ENCODE measurements at places on chromosomes 5 and 9.

DNA sequence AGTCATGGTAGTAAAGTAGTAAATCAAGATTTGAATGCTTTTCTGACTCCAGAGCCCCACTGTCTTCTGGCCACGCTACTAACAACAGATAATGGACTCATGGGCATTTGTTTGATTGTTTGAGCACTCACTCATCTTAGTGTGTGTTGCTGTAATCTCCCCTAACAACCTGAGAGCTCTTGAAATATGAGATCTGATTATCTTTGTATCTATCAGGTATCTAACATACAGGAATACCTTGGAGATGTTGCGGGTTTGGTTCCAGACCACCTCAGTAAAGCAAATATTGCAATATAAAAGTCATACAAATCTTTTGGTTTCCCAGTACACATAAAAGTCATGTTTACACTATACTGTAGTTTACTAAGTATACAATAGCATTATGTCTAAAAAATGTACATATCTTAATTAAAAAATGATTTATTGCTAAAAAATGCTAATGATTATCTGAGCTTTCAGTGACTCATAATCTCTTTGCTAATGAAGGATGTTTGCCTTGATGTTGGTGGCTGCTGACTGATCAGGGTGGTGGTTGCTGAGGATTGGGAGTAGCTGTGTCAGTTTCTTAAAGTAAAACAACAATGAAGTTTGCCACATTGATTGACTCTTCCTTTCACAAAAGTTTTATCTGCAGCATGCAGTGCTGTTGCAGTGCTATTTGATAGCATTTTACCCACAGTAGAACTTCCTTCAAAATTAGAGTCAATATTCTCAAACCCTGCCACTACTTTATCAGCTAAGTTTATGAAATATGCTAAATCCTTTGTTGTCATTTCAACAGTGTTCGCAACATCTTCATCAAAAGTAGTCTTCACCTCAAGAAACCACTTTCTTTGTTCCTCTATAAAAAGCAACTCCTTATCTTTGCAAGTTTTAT, 92.2 kb downstream of the ZNF462 start:
- H3K27me3 ChIP-seq: no peaks in the 10 kb centered on the region
- DNase-seq: no peak
- no peak overlapping the region for H3K4me3 ChIP-seq
- H3K27ac ChIP-seq: no peak overlapping the region

DNA sequence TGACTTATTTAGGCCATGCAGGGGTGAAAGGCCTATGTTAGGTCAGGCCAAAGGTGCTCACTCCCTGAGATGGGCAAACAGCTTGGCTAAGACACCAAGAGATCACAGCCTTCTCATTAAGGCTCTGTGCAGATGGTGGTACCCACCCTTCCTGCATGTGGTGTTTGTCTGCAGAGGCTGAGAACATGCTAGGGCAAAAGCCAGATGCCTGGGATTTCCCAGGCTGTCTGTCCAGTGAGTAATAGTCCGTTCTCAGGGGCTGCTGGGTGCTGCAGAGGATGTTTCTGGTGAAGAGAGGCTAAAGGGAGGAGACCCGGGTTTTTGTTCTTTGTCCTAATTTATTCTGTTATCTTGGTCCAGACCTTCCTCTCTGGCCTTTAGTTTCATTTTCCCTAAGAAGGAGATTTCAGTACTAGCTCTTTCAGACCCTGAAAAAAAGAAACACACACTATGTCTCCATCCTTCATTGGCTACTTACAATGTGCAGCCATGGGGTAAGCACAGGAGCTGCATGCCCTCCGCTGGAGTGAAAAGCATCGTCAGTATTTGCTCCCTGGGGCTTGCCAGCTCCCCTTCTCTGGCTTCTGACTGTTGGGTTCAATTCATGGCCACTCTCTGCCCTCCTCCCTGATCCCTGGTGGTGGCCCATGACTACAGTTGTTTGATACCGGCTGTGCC, 23.4 kb upstream of the GLRA1 start:
- peaks cover 40% of the 10 kb centered on the region for H3K4me1 ChIP-seq
- H3K4me3 ChIP-seq: peak overlapping the region; percentile 16
- no peak overlapping the region for H3K27ac ChIP-seq
- H3K27me3 ChIP-seq: peaks cover 16% of the 10 kb centered on the region
- no peak for DNase-seq
- peaks cover 3% of the 10 kb centered on the region for H3K36me3 ChIP-seq

DNA sequence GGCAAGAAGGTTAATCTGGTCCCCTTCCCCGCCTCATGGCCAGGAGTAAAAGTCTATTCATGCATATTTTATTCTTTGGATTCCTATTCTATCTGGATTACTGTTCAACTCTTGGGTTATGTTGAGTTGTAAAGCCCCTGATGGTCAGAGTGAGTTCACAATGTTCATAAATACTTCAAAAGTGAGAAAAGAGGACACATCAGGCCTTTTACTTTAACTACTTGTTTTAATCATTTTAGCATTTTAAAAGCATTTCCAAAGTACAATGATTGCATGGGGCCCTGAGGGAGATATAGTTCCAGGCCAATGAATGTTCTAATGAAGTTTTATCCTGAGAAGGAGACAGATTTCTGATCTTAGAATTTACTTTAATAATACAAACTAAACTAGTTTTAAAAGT, 93.9 kb downstream of the BOD1 start:
- H3K4me1 ChIP-seq: no peaks in the 10 kb centered on the region
- H3K27ac ChIP-seq: no peak overlapping the region
- H3K27me3 ChIP-seq: peaks cover 3% of the 10 kb centered on the region
- no peak overlapping the region for H3K4me3 ChIP-seq
- no peak for DNase-seq

GRCh38 chr5:162911873-162912272, 525.5 kb upstream of the CCNG1 start:
- H3K27me3 ChIP-seq: no peaks in the 10 kb centered on the region
- no peaks in the 10 kb centered on the region for H3K4me1 ChIP-seq
- H3K36me3 ChIP-seq: no peaks in the 10 kb centered on the region
- no peak overlapping the region for H3K4me3 ChIP-seq
- no peak overlapping the region for H3K27ac ChIP-seq

DNA sequence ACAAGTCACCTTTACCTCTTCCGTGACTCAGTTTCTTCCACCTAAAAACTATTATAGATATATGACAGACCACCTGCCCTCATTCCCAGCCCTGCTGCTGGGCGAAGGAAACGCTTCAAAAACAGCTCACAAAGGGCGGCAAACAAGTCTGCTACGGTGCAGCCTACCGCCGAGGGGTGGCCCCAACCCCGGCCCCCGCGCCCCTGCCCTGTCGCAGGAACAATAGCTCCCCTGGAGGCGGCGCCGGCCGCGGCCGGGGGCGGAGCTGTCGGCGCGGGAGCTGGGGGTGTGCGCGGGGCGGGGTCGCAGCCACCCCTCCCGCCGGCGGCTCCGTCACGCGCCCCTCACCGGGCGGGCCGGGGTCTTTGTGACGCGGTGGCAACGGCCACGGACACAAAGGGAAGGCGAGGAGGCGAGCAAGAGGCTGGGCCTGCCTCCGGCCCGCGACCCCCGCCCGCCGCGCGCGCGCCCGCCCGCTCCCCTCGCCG, at the start of gene TMEFF1:
TMEFF1 (plus strand) TSS at position 362 of the 488 bp plus-strand sequence. CDS start 396 bp downstream, outside the sequence.
- H3K36me3 ChIP-seq: peaks cover 6% of the 10 kb centered on the region
- DNase-seq: peak; percentile 10
- H3K27me3 ChIP-seq: peaks cover 35% of the 10 kb centered on the region
- peaks cover 6% of the 10 kb centered on the region for H3K4me1 ChIP-seq
- no peak within 1 kb of the TSS for H3K27ac ChIP-seq

GRCh38 chr5:176420972-176421544, 4.7 kb upstream of the CLTB start:
- H3K4me1 ChIP-seq: no peaks in the 10 kb centered on the region
- H3K27ac ChIP-seq: no peak overlapping the region
- H3K27me3 ChIP-seq: peaks cover 7% of the 10 kb centered on the region
- no peak for DNase-seq
- no peak overlapping the region for H3K4me3 ChIP-seq

GRCh38 chr9:132546148-132547051, 36.0 kb upstream of the BARHL1 start:
- H3K4me1 ChIP-seq: peaks cover 3% of the 10 kb centered on the region
- DNase-seq: no peak
- H3K27ac ChIP-seq: no peak overlapping the region
- peaks cover 40% of the 10 kb centered on the region for H3K27me3 ChIP-seq
- no peak overlapping the region for H3K4me3 ChIP-seq
- H3K36me3 ChIP-seq: peaks cover 3% of the 10 kb centered on the region

GRCh38 chr5:57368010-57368409, 114.6 kb downstream of the ACTBL2 start:
- H3K27ac ChIP-seq: no peak overlapping the region
- H3K27me3 ChIP-seq: peaks cover 7% of the 10 kb centered on the region
- H3K4me1 ChIP-seq: no peaks in the 10 kb centered on the region
- DNase-seq: no peak
- no peak overlapping the region for H3K4me3 ChIP-seq

DNA sequence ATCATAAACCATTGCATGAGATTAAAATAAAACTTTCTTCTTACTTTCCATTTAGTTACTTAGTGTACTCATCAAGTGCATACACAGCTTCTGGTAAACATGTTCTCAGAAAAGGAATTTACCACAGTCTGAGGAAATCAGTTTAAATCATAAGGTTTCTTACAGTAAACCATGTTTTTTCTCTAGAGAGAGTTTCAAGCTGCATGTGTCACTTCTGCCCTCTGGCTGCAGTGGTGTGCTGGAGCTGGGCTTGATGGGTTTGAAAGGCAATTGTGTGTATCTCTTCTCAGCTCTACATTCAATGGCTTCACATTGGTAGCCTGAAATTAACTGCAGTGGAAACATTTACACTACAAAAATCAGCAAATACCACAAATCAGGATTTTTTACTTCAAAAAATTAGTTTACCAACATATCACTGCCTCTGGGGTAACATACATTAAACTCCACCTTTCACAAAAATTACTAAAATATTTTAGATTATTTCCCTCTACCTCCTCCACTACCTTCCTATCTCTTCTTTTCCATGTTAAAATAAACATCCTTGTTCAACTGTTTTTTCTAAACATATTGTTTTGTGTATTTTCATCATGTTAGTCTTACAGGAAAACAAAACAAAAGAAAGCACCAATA, 414.3 kb downstream of the ANXA1 start:
- no peaks in the 10 kb centered on the region for H3K36me3 ChIP-seq
- no peak for DNase-seq
- no peak overlapping the region for H3K27ac ChIP-seq
- H3K27me3 ChIP-seq: no peaks in the 10 kb centered on the region

DNA sequence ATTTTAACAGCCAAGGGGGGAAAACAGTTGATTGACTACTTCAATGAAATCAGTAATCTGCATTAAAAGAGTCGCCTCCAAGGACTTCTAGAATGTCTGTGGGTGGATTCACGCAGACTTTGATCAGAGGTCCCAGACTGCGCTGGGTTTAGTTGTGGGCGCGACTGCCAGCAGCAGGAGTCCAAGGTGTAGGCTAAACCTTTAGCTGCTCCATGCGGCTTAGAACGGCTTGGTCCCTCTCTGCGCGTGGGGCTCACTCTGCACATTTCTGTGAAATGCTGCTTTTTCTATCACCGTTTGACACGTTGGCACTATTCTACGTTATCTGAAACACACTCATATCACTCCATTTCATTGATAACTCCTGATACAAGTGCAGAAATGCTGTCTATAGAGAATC, 48.6 kb upstream of the IRX2 start:
- H3K4me1 ChIP-seq: no peaks in the 10 kb centered on the region
- DNase-seq: no peak
- no peaks in the 10 kb centered on the region for H3K27me3 ChIP-seq
- H3K36me3 ChIP-seq: no peaks in the 10 kb centered on the region
- no peak overlapping the region for H3K4me3 ChIP-seq
- no peak overlapping the region for H3K27ac ChIP-seq

DNA sequence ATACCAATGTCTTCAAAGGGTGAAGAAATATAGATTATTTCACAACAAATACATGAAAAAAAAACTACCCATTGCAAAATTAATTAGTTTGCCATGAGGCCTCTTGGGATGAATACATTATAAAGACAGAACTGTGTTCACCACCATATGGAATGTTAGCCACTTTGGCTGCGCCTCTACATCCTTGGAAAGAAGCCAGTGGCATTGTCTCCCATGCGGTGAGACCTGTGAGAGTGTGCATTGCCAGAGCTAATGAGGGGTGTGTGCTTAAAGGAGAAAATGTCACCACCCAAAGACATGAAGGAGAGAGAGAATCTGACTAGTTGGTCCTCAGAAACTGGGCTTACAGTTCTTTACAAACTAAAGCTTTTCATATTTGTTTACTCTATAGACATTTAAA, 110.6 kb downstream of the PLPPR1 start:
- no peak for DNase-seq
- H3K36me3 ChIP-seq: no peaks in the 10 kb centered on the region
- H3K4me1 ChIP-seq: no peaks in the 10 kb centered on the region
- no peak overlapping the region for H3K27ac ChIP-seq
- H3K27me3 ChIP-seq: no peaks in the 10 kb centered on the region

- H3K4me3 ChIP-seq: no peak overlapping the region
- peaks cover 19% of the 10 kb centered on the region for H3K27me3 ChIP-seq
- H3K4me1 ChIP-seq: no peaks in the 10 kb centered on the region
- H3K36me3 ChIP-seq: no peaks in the 10 kb centered on the region
- DNase-seq: no peak
- H3K27ac ChIP-seq: no peak overlapping the region
Observed at GRCh38 chr9:117656002-117656401, 48.2 kb upstream of the TLR4 start.

- no peaks in the 10 kb centered on the region for H3K36me3 ChIP-seq
- H3K4me1 ChIP-seq: no peaks in the 10 kb centered on the region
- H3K27ac ChIP-seq: no peak overlapping the region
- H3K27me3 ChIP-seq: no peaks in the 10 kb centered on the region
Observed at GRCh38 chr5:42547141-42547540, 123.9 kb downstream of the GHR start.

GRCh38 chr9:93893899-93894690, 61.1 kb downstream of the BARX1 start:
- no peak overlapping the region for H3K27ac ChIP-seq
- no peak for DNase-seq
- H3K4me1 ChIP-seq: peaks cover 12% of the 10 kb centered on the region
- H3K27me3 ChIP-seq: no peaks in the 10 kb centered on the region
- H3K4me3 ChIP-seq: no peak overlapping the region

- H3K4me3 ChIP-seq: no peak overlapping the region
- H3K36me3 ChIP-seq: peaks cover 7% of the 10 kb centered on the region
- DNase-seq: no peak
- no peak overlapping the region for H3K27ac ChIP-seq
Observed at GRCh38 chr5:38376404-38376803, 118.0 kb downstream of the EGFLAM start.

All from T-helper 17 cell (primary cell).